ENCODE measurements at places on chromosomes 5 and 9.

DNA sequence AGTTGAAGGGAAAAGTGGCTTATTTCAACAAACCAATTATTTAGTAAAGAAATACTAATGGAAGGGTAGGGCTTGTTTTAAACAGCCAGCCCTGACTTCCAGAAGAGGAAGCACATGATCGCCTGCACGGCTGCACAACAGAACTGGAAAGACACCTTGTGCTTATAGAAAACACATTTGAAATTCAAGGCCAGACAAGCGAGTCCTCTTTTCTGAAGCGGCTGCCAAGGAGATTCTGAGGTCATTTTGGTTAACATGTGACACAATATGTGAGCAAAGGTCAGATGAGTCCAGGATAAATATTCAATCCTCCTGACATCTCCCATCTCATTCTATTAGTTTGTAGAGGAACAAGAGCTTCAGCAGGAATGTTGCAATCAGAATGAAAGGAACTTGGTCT lies 461.4 kb upstream of the ST8SIA4 start:
- H3K4me3 ChIP-seq: no peak overlapping the region
- no peaks in the 10 kb centered on the region for H3K36me3 ChIP-seq
- DNase-seq: no peak

DNA sequence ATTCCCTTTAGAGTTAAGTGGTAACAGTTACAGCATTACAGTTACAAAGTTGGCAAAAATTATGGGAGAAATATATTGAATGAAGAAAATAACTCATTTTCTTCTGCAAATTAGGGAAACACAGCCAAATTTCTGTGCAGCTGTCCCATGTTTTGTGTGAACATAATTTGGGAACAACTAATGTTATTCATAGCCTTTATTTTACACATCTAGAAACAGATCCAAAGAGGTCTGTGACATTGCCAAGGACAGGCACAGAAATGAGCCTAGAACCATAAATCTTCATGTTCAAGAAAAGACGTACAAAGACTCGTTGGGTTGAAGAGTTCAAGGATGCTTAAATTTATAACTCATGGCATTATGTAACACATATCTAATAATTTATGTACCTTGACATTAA lies 114.1 kb upstream of the TXNDC8 start:
- H3K27me3 ChIP-seq: no peaks in the 10 kb centered on the region
- H3K27ac ChIP-seq: no peak overlapping the region
- H3K4me1 ChIP-seq: no peaks in the 10 kb centered on the region
- DNase-seq: no peak
- no peak overlapping the region for H3K4me3 ChIP-seq

GRCh38 chr5:136011414-136012001 lies 17.3 kb upstream of the TGFBI start:
- no peak overlapping the region for H3K4me3 ChIP-seq
- peaks cover 2% of the 10 kb centered on the region for H3K4me1 ChIP-seq
- no peaks in the 10 kb centered on the region for H3K36me3 ChIP-seq
- H3K27me3 ChIP-seq: no peaks in the 10 kb centered on the region
- peak overlapping the region; percentile 48 for H3K27ac ChIP-seq

DNA sequence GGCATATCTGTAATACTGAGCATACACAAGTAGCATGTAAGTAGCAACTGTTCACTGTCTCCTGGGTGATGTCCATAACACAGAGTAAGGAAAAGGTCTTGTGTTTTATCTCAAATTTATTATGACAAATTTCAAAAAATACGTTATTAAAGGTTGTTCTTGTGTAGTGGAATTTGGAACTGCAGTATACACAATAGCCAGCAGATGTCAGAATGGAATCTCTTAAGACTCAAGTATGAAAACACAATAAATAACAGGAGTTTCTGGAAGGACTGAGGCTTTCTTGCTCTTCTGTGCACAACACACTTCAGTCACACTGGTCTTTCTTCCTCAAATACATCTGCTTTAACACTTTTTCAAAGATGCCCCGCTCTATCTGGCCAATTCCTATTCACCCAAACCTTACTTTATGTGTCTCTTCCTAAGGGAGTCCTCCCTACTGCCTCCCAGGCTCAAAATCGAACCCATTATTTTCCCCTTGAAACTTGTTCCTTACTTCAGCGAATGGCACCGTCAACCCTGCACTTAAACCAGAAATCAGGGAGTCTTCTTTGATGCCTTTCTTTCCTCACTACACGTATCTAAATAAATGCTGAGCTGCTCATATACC lies 6.5 kb upstream of the FBXO10 start:
- H3K27me3 ChIP-seq: no peaks in the 10 kb centered on the region
- H3K4me3 ChIP-seq: no peak overlapping the region
- H3K36me3 ChIP-seq: peaks cover 74% of the 10 kb centered on the region

- no peak for DNase-seq
- H3K27me3 ChIP-seq: no peaks in the 10 kb centered on the region
- peaks cover 28% of the 10 kb centered on the region for H3K4me1 ChIP-seq
- H3K36me3 ChIP-seq: no peaks in the 10 kb centered on the region
Observed at GRCh38 chr5:168685566-168685965, 106.4 kb upstream of the PANK3 start.

DNA sequence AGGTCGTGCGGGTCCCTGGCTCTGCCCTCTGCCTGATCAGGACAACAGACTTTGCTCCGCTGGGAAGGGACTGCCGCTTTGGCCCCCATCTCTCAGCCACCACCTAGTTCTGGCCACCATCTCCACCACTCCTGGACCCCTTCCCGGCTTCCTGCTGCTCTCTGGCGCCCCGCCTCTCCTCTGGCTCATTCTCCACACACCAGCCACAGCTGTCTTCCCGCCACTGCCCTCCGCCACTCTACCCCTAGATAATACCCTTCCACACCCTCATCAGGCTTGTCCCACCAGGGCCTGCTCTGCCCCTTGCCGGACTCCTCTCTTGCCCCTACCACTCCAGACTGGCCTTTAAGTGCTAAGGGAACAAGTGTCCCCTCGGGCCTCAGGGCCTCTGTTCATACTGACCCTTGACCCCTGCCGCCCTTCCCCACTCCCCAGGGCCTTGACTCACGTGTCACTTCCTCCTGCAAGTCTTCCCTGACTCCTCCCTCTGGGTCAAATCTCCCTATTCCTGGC lies 3.0 kb upstream of the CDX1 start:
- peaks cover 15% of the 10 kb centered on the region for H3K27me3 ChIP-seq
- DNase-seq: peak; percentile 80
- no peak overlapping the region for H3K4me3 ChIP-seq
- H3K27ac ChIP-seq: peak overlapping the region; percentile 40
- peaks cover 13% of the 10 kb centered on the region for H3K4me1 ChIP-seq

DNA sequence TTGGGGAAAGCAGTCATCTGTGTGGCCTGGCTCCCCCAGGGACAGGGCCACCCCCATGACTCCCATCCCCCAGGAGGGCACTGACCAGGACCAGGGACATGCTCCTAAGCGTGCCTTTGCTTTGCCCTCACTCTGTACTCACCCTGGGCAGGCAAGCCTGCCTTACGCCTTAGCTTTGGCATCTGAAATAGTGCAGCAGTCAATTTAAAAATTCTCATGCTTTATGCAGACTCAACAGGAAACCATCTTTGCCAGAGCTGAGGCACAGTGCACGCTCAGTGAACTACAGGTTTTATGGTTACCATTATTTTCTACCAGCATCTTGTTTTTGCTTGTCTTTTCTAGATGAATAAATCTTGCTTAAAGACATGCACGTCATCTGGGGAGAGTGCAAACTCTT lies 323.5 kb downstream of the IRX2 start:
- no peak overlapping the region for H3K27ac ChIP-seq
- no peaks in the 10 kb centered on the region for H3K4me1 ChIP-seq
- H3K27me3 ChIP-seq: no peaks in the 10 kb centered on the region
- no peaks in the 10 kb centered on the region for H3K36me3 ChIP-seq
- no peak overlapping the region for H3K4me3 ChIP-seq

DNA sequence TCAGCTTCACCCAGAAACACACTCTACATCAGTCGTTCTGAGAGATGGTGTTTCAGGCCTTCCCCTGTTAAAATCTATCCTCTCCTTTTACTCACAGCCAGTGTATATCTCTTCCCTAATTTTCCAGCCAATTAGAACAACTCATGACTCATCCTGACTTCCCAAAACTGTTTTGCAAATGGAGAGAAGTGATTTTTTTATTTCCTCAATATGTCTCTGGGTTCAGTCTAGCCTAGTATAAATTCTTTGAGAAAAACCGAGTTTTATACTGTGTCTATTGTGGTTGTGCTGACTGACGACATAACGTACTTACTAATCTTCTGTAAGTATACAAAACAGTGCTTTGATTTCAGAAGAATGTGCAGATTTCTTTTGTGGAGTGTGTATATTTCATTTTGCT lies 28.4 kb upstream of the CAST start:
- no peaks in the 10 kb centered on the region for H3K36me3 ChIP-seq
- H3K27me3 ChIP-seq: no peaks in the 10 kb centered on the region
- no peak overlapping the region for H3K4me3 ChIP-seq
- no peak for DNase-seq
- peaks cover 7% of the 10 kb centered on the region for H3K4me1 ChIP-seq
- no peak overlapping the region for H3K27ac ChIP-seq

GRCh38 chr5:167763772-167764171 lies 527.7 kb upstream of the WWC1 start:
- no peaks in the 10 kb centered on the region for H3K4me1 ChIP-seq
- no peak overlapping the region for H3K27ac ChIP-seq
- no peak overlapping the region for H3K4me3 ChIP-seq
- H3K27me3 ChIP-seq: no peaks in the 10 kb centered on the region
- H3K36me3 ChIP-seq: no peaks in the 10 kb centered on the region

GRCh38 chr9:744790-745484 lies 96.6 kb upstream of the DMRT1 start:
- DNase-seq: peak; percentile 79
- peaks cover 44% of the 10 kb centered on the region for H3K4me1 ChIP-seq
- H3K27ac ChIP-seq: peak overlapping the region; percentile 60
- H3K36me3 ChIP-seq: peaks cover 62% of the 10 kb centered on the region

DNA sequence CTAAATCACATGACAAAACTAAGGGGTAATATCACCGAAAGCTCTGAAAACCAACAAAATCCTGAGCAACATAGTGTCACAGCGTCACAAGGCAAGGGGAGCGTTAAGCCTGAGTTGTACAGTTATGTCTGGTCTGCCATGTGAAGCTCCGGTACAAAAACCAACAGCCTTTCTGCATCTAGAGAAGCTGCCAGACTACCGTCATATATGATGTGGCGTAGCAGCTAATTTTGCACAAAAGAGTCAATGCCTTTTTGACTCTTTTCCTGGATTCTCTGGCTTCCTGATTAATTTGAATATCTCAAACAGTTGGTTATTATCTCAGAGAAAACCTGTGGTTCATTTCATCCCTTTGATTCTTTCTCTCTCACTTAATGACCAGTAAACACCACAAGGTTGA lies 16.0 kb upstream of the ATP10B start:
- no peaks in the 10 kb centered on the region for H3K4me1 ChIP-seq
- H3K4me3 ChIP-seq: no peak overlapping the region
- DNase-seq: no peak
- no peaks in the 10 kb centered on the region for H3K27me3 ChIP-seq
- H3K27ac ChIP-seq: no peak overlapping the region

Data from heart right ventricle (tissue), 16 donors.